ENCODE measurements at places on chromosomes 11 and 22.

DNA sequence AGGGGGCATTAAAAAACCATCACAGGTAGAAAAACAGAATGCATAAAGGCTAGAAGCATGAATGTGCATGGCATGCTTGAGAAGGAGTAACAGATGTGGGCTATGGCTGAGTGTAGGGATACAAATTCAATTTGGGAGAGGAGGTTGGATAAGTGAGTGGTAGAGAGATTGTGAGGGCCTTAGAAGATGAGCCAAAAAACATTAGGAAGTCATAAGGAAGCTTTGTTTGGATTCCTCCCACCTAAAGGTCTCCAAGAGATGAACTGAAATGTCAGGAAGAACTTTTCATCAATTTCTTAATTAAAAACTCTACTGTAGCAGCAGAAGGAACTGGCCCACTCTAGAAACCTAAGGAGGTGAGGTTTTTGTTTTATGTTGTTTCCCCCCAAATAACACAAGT is 41.2 kb upstream of the CSNK2A3 start:
- no peak for DNase-seq

DNA sequence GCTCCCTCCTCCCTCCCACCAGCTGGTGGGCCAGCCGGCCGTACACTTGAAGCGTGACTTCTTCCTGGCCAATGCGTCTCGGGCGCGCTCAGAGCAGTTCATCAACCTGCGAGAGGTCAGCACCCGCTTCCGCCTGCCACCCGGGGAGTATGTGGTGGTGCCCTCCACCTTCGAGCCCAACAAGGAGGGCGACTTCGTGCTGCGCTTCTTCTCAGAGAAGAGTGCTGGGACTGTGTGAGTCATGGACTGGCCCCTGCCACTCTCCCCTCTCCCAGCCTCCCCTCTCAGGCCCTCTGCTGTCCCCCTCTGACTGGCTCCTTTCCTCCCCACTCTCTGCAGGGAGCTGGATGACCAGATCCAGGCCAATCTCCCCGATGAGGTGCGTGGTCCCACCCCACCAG is 24.7 kb downstream of the CAPN1 start:
- DNase-seq: no peak

DNA sequence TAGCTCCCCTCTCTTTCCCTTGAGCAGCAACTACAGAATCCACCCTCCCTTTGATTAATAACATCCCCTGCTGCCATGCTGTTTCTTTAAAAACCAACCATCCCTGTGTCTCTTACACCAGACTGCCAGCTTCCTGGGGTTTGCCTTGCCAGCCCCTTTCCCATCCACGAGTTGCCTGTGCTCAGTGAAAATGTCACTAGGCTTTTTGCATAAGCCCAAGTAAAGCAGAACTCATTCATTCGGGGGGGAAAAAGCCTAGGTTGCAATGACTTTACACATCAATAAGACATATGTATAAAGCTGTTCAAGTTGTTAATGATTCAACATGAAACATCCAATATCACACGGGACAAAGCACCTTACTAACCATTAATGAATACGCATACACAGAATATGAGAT is 398.7 kb downstream of the OPCML start:
- DNase-seq: no peak

- DNase-seq: peak; percentile 57
These were observed 38.6 kb upstream of the BMAL1 start for GRCh38 chr11:13238879-13239514.

GRCh38 chr11:9951807-9952206 is 287.9 kb downstream of the SWAP70 start:
- no peak for DNase-seq

DNA sequence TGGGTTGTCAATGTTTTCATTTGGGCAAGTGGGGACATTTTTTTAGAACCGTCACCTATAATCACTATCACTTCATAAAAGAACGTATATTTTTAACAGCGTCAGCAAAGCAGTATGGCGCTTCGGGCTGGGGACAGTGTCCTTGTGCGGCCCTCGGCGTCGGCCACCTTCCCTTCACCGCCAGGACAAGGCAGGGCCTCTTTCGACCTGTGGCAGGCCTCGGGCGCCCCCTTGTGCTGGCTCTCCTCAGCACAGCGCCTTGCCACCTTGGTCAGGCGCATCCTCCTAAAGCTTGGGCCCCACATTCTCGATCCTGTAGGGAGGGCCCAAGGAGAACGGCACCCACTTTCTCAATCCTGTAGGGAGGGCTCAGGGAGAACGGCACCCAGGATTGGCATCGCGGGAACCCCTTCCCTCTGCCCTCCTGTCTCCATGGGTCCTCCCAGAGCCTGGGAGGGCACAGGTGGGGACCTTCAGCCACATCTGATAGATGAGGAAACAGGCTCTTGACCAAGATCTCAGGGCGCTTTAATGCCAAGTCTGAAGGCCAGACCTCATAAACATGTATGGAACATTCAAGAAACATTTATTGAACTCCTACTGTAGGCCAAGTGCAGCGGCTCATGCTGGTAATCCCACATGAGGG is 11.5 kb upstream of the FADD start:
- peak; percentile 23 for DNase-seq

All from HCEC 1CT (cell line).